Neural crest cell (in vitro differentiated cells): ENCODE measurements at places on chromosomes 13 and 19.
A peak's percentile ranks its signal among the peaks of the same experiment; 100 is the strongest.

GRCh38 chr19:55454787-55455243 is 6.6 kb downstream of the ISOC2 start:
- DNase-seq: peak; percentile 54

DNA sequence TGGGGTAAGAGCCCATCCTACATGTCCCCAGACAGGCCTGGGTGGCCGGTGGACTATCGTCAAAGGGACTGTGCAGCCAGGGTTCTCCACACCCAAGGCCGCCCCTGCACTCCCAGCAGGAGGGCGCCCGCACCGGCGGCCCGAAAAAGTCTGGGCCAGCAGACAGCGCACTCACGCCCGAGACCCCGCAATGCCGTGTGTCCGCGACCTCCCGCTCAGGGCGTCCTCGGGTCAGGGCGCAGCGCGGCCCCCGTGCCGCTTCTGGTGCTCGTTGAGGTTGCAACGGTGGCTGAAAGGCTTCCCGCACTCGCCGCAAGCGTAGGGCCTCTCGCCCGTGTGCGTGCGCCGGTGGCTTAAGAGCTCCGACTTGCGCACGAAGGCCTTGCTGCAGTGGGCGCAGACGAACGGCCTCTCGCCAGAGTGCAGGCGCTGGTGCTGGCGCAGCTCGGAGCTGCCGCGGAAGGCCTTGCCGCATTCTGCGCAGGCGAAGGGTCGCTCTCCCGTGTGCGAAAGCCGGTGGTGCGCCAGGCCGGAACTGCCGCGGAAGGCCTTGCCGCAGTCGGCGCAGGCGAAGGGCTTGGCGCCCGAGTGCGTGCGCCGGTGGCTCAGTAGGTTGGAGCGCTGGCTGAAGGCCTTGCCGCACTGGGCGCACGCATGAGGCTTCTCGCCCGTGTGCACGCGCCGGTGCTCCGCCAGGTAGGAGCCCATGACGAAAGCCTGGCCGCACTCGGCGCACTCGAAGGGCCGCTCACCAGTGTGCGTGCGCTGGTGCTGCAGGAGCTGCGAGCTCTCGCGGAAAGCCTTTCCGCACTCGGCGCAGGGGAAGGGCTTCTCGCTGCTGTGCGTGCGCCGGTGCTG is 2.8 kb upstream of the A1BG start:
- no peak for DNase-seq

DNA sequence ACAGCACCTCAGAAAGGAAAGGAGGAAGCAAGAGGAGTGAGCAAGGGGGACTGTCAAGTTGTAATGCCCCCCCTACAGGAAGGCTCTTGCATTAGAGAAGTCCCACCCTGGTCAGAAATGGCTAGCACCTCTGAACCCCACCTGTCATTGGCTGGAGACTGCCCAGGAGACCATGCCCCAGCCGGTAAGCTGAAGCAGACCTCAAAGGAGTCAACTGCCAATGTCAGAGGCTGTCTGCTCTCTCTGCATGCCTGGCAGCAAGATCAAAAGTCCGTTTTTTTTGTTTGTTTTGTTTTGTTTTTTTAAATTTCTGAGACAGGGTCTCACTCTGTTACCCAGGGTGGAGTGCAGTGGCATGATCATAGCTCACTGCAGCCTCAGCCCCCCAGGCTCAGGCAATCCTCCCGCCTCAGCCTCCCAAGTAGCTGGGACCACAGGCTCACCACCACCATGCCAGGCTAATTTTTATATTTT is 8.1 kb upstream of the BCL3 start:
- DNase-seq: no peak

DNA sequence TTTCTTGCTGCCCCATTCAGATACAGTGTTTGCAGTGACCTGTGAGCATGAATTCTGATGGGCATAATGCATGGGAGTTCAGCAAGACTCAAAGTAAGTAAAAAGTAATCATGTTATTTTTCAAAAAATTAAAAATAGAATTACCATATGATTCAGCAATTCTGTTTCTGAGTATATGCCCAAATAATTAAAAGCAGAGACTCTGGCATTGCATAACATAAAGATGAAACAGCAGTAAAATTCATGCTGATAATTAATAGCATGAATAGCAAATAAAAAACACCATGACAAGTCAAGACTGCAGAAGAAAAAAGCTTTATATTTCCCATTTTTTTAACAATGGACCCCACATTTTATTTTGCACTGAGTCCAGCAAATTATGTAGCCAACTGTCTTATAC is 21.3 kb downstream of the RNF6 start:
- DNase-seq: no peak

GRCh38 chr13:38686577-38687245 is at the start of gene FREM2:
TSS of gene FREM2 (plus strand) at chr13:38687077. CDS start at chr13:38687345, 268 bp downstream.
- peak; percentile 75 for DNase-seq

- no peak for DNase-seq
These were observed 90.2 kb downstream of the GPC6 start for GRCh38 chr13:93316841-93317240.

- DNase-seq: peak; percentile 59
These were observed 347.4 kb downstream of the LIG4 start for GRCh38 chr13:107867701-107868661.

DNA sequence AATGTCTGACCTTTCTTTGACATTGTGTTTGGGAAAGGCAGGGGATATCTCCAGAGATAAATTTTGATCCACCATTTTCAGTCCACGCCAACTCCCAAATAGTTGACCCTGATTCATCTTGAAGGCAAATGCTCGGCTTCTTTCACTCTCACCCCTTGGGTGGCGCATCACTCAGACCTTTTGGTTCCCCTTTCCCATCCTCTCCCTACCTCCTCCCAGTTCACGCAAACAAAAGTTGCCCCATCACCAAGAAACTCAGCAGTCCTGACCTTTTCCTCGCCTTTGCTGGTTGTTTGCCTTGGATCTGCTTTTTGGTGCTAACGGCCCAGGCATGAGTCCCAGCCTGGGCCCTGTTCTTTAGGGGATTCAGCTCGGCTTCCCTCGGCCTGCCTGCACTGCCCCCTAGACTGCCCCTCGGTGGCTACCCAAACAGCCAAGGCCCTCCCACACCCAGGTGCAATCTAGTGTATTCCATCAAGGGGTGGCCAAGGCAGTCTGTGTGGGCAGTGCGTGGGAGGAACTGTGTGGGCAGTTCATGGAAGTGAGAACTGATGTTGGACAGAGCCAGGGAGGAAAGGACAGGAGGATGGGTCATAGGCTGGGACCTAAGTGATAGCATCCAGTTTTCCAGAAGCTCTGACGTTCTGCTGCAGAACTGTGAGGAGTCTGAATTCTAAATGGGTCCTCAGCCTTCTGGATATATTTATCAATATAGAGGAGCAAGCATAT is 255.7 kb downstream of the DLEU7 start:
- no peak for DNase-seq

DNA sequence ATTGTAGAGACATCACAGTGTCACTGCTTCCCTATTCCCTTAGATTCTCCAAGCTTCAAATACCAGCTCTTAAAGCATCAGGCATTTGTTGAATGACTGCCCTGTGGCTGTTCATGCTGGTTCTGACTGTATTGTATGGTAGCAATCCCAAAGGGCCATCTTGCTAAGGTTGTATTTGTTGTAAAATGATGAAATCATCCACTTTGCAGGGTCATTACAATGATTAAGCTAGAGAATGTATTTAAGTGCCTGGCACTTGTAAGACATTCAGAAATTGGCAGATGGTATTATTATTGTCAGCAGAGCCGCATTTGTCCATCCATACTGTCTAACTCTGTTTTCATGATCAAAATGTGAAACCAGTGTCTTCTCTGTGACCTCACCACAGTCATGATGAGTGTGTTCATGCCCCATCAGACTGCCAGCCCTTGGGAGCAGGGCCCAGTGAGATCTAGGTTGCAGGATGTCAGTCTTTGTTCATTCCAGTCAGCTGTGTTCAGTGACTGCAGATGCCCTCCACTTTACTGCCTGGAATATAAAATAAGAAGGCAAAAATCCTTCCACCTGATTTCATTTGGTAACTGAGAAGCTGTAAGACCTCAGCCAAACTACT is 86.1 kb downstream of the DHRS12 start:
- DNase-seq: no peak

DNA sequence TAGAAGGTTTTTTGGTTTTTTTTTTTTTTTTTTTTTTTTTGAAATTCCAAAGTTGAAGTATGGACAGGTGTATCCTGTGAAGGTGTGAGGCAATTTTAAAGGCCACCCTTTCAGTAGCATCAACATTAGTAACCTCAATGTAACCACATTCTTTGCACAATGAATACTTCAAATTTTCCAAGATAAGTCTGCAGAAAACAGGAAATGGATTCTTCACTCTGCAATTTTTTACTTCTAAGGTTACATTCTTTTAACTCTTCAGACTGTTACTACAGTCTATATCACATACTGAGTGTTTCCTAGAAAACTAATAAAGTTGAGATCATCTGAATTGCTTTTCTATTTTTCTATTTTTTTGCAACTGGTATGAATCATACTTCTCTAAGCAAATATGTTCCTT is 569.0 kb upstream of the GPC6 start:
- no peak for DNase-seq

GRCh38 chr13:44363631-44364344 is 9.8 kb upstream of the SERP2 start:
- no peak for DNase-seq

- no peak for DNase-seq
These were observed 19.7 kb upstream of the SYCN start for GRCh38 chr19:39223703-39224279.

GRCh38 chr13:94829185-94829836 is 117.0 kb upstream of the SOX21 start:
- no peak for DNase-seq

GRCh38 chr13:94703271-94703670 is 9.1 kb downstream of the SOX21 start:
- DNase-seq: no peak

DNA sequence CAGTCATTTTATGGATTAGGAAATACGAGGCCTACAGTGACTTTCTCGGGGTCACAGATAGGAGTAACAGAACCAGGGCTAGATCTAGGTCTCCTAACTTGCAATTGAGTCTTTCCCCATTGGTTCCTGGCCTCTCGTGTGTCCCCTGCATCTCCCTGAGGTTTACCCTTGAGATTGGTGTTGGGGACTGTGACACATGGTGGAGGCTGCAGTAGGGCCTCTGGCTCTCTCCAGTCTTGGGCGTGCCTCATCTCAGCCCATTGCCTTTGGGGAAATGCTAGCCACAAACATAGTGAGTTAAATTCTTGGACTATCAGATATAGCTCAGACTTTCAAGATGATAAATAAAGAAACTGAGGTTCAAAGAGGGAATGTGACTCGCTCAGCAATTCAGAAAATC is 212.1 kb downstream of the KCNRG start:
- DNase-seq: no peak

GRCh38 chr19:46727757-46728156 is 10.8 kb upstream of the PRKD2 start:
- DNase-seq: no peak

- no peak for DNase-seq
These were observed 124.7 kb downstream of the RBM26 start for GRCh38 chr13:79281339-79281747.

DNA sequence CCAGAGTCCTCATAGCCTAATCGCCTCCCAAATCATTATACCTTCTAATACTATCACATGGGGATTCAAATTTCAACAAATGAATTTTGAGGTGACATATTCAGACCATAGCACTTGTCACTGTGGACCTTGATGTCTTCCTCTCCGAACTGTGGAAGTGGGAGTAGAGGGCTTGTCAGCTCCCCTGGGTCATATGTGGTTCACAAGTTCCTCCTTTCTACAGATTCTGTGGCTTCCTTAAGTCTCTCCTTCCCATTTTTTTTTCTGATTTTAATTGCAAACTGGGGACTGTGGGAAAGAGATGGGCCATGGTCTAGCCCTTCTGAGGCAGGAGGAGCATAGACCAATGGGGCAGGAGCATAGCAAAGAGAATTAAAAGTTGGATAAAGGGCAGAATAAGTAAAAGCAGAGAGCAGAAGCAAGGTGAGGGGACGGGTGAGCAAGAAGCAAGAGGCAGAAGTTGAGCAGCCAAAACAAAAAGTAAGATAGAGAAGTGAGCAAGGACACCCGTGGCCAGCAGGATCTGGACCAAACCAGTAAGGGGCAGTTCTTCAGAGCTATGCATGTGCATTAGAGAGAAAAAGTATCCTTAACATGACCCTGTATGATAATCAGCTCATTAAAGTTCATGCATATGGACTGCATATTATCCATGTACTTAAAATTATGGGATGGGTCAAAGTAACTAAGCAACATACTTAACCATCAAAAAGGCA is 2.6 kb upstream of the SIGLEC7 start:
- DNase-seq: no peak

- no peak for DNase-seq
These were observed 7.5 kb upstream of the EPN1 start for GRCh38 chr19:55667511-55667910.

GRCh38 chr13:101120007-101120406 is 296.3 kb downstream of the NALCN start:
- no peak for DNase-seq

DNA sequence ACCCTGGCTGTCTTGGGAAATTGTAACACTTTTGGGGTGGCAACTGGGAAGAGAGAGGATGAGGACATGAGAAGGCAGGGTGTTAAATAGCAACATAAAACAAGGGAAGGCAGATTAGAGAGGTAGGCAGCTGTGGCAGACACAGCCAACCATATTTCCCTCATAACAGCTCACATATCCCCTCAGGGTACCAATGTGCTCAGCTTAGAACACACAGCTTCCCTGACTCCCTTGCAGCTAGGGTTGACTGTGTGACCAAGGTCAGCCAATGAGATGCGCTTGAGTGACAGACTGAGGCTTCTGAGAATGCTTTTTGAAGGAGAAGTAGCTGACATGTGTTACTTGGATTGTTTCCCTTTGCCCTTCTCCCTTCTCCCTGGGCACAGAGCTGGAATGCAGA is 28.8 kb upstream of the SPATA13 start:
- no peak for DNase-seq

GRCh38 chr19:50921426-50922316 is 10.5 kb upstream of the KLK4 start:
- DNase-seq: no peak

DNA sequence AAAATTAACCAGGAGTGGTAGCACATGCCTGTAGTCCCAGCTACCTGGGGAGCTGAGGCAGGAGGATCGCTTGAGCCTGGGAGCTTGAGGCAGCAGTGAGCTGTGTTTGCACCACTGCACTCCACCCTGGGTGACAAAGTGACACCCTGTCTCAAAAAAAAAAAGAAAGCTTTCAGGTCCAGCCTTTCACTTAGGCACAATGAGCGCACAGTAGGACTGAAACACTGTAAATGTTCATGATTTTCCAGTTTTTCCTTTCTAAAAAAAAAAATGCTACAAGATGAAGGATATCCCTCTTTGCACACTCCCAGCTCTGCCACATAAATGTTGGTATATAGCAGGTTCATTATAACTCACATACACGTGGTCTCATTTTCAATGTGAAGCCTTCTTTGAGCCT is 17.9 kb downstream of the ZNF114 start:
- no peak for DNase-seq

- DNase-seq: no peak
These were observed 98.6 kb downstream of the RBM26 start for GRCh38 chr13:79307433-79307861.

- no peak for DNase-seq
These were observed 24.9 kb downstream of the SLC8A2 start for GRCh38 chr19:47446534-47447469.

DNA sequence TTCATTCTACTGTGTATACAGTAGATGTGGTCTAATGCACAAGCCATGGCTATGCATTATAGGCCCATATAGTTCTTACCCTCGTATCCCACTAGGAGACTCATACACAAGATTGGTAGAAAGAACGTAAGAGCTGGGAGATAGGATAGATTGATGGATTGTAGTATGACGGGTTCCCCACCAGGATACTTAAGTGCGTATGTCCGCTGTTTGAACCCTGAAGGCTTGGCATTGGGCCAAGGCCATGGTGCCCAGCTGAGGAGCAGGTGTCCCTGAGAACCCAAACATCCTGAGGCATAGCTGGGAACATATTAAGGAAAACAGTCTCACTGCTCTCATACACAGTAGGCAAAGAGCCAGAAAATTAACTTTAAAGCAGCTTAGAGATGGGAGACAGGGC is 617.5 kb upstream of the KLF12 start:
- DNase-seq: no peak
